ENCODE measurements at places on chromosomes 2 and 18.

GRCh38 chr2:72895759-72896281 is 8.6 kb downstream of the SPR start:
- DNase-seq, result no peak

DNA sequence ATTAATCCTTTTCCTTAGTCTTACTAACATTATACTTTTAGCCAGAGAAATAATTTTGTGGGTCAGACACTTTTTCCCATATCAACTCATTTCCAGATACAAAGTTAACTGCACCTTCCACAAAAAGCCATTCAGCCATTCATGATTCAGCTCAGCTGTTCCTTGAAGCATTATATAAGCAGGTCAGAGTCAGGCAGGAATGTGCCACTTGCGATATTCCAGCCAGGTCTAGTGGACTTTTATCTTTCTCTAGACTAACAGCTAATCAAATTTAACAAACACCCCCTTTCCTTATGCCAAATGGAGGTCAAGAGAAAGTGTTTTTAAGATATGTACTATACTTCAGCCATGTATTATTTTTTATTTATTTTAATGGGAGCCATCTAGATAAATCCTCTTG is 75.6 kb upstream of the EPB41L3 start:
- no peak for DNase-seq

DNA sequence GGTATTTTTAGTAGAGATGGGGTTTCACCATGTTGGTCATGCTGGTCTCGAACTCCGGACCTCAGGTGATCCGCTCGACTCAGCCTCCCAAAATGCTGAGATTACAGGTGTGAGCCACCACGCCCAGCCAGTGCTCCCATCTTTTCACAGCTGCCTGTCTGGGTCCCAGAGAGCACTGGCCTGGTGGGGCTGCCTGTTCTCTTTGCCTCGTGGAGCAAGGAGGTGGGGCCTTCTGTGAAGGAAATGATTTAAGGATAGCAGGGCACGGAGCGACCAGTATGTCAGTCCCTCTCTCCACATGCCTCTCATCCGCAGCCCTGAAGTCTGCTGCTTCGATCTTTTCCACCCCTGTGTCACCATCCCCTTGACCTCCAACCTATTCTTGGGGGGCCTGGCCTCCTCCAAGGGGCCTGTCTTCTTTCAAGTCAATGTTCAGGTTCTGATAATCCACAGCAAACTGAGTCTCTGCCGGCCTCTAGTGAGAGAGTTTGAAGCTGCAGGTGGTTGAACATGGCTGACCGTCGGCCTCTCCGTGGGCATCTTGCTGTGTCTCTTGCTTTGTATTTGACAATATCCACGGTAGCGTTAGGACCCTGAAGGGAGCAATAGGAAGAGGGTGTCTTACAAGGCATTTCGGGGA is 28.2 kb upstream of the GIGYF2 start:
- DNase-seq, result no peak

DNA sequence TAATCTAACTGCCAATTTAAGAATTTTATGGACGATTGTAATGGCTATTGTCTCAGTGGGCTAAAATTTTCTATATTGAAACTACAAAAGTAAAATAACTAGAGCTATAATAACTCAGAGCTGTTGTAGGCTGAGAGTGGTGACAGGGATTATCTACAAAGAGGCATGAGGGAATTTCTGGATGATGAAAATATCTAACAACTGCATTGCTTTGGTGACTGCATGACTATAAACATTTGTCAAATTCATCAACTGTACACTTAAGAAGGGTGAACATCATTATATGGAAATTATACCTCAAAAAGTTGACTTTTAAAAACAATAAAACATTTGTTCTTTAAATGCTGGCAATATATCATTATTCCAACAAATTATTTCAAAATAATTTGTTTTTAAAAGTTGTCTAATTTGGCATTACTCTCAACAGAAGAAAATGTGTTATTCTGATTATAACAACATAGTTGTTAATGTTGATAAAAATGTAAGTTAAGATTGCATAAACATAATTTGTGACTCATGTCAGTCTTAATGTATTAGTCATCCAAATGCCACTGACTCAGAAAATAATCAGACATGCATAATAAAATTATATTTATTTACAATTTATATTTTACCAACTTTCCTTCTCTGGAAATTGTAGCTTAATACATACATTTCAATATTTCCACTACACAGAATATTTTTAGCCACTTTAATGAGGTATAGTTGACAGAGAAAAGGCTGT is 865.1 kb upstream of the VRK2 start:
- no peak for DNase-seq

- no peak for DNase-seq
These were observed 3.2 kb upstream of the TGOLN2 start for GRCh38 chr2:85330839-85331636.

DNA sequence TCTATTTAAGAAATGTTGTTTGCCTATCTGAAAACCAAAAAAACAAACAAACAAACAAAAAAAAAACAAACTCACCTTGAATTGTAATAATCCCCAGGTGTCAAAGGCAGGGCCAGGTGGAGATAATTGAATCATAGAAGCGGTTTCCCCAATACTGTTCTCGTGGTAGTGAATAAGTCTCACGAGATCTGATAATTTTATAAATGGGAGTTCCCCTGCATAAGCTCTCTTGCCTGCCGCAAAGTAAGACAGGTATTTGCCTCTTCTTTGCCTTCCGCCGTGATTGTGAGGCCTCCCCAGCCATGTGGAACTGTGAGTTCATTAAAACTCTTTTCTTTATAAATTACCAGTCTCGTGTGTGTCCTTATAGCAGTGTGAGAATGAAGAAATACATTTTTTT is 1180.7 kb upstream of the CRIM1 start:
- no peak for DNase-seq

- no peak for DNase-seq
These were observed 83.9 kb downstream of the AAK1 start for GRCh38 chr2:69559442-69560146.

DNA sequence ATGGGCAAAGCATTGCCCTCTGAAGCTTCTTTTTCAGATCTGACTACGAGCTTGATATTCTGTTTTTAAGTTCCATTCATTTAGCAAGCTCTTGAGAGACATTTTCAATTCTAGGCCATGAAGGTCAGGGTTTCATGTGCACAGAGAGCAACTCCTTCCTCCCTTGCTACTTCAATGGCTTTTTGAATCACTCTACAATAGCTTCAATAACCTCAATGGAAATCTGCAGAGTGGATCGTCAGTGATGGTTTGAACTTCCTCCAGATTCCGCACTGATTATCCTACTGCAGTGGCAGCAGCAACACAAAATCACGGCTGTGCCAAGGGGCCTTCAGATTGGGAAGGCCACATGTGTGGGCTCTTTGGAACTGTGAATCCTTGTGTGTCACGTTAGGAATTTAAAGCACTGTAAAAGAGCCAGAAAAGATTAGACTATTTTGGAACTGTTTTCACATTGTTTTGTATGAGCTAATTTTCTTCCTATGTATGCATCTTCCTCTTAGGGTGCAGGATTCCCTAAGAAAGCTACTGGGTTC is 88.4 kb upstream of the MGAT4A start:
- no peak for DNase-seq

- no peak for DNase-seq
These were observed 219.6 kb upstream of the RGPD4 start for GRCh38 chr2:107607054-107607453.
